ACHN (cell line): ENCODE measurements at places on chromosomes 3 and 15.

GRCh38 chr3:80142714-80143113 is 374.9 kb upstream of the ROBO1 start:
- DNase-seq = no peak

GRCh38 chr3:55955891-55956477 is 468.9 kb upstream of the WNT5A start:
- DNase-seq = no peak

GRCh38 chr3:38609386-38610111 is 39.9 kb downstream of the SCN5A start:
- no peak for DNase-seq

DNA sequence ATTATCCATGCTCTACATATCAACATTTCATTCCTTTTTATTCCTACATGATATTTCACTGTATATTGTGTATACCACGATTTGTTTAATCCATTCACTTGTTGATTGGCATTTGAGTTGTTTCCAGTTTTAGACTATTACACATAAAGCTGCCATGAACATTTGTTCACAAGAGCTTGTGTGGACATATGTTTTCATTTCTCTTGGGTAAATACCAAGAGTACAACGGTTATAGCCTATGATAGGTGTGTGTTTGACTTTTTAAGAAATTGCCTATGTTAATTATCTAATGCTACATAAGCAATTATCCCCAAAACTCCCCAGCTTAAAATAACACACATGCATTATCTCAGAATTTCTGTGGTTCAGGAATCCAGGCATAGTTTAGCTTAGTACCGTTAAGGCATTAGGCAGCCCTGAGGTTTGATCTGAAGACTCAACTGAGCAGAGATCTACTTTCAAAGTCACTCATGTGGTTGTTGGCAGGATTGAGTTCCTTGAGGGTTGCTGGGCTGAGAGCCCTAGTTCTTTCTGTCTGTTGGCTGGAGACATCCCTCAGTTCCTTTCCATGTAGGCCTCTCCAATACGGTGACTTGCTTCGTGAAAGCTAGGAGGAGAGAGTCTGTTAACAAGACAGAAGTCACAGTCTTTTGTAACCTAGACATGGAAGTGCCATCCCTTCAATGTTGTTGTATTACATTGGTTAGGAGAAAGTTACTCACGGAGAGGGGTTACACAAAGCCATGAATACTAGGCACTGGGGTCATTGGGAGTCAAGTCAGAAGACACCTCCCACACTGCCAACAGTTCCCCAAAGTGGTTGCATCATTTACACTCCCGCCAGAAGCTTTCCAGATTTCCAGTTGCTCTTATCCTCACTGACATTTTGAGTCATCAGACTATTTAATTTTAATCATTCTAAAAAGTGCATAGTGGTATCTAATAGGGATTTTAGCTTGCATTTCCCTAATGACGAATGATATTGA is 21.0 kb upstream of the PCSK6 start:
- no peak for DNase-seq

- DNase-seq = no peak
Observed at GRCh38 chr15:91488452-91488851, 365.1 kb upstream of the SLCO3A1 start.

GRCh38 chr15:62618846-62619504 is 423.6 kb upstream of the TPM1 start:
- DNase-seq = no peak

GRCh38 chr15:83436513-83437158 is 10.5 kb upstream of the SH3GL3 start:
- peak; percentile 62 for DNase-seq

DNA sequence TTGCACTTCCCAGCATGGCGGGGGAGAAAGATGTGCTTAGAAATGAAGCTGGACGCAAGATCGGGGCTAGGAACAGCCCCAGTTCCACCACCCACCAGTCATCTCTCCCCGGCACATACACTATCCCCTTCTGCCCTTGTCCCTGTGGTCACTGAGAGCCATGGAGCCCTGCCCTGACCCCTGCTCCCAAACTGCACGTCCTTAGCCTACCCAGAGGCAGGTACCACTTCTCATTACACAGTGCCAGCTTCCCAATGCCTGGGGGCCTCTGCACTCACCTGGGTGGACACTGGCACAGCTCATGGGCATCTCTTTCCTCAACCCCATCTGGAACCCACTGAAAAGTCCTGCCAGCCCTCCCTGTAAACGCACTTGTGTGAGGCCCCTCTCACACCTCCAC is 139.3 kb upstream of the PRR20G start:
- DNase-seq = no peak

DNA sequence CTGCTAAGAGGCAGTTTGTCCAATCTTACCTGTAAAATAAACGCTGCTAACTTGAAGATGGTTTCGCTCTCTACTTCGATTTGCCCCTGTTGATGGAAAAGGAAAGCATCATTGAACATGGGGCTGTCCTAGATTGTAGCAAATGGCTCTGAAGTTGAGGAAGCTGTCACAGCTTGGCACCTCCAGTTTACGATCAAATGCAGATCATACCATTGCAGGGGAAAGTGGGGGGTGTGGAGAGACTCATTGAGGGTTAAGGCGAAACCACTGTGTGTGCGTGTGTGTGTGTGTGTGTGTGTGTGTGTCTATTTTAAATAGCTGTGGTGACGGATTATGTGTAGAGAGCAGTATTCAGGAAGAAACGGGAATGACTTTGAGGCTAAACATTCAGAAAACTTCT is 127.6 kb upstream of the LMOD3 start:
- peak; percentile 93 for DNase-seq

- DNase-seq = no peak
Observed at GRCh38 chr15:70617911-70618287, 145.5 kb downstream of the UACA start.

GRCh38 chr15:80415358-80415670 is 11.1 kb downstream of the ARNT2 start:
- DNase-seq = no peak

DNA sequence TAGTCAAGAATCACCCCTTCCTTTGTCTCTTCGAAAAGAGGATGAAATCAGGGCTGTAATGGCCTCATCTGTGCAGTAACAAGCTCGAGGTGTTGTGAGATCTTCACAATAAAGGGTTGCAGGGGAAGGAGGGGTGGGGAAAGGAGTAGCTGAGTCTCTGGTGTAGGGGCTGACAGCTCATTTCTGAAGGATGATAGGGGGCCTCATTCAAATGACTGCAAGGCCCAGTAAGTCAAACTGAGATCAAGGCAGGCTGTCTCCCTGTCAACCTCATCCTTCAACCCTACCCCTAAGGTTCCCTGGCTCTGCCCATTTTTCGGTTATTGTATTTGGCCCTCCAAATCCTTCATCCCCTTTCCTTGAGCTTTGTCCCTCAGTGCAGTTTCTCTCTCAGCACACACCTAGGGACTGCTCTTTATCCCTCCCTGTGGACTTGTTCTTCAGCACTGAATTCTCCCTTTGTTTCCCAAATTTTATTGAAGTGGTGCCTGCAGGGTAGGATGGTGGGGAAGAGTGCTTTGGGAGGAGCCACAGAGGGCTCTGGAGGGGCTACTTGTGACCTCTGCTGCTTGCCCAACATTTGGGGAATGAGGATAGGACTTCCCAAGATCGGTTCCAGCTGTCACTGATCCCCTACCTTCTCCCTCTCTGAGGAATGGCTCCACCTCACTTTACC is 38.1 kb downstream of the ZNF589 start:
- DNase-seq = no peak

- DNase-seq = no peak
Observed at GRCh38 chr15:95284492-95284891, 1046.0 kb upstream of the NR2F2 start.

DNA sequence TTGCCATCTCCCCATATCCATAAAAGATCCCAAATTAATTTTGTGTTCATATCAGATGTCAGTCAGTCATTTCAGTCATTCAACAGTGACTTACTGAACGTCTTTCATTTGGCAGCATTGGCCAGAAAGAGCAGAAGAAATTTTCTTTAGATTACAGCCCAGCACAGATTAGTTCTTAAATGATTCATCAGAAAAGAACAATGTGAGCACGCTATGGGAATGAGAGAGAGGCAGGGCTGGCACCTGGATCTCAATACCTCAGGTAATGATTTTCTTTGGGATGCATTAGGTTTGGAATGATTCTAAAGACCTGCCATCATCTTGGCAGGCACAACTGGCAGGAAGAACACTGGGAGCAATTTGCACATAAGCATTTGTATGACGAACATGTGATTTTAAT is 41.6 kb downstream of the FBN1 start:
- no peak for DNase-seq

- no peak for DNase-seq
Observed at GRCh38 chr3:132694991-132695390, 27.2 kb downstream of the NPHP3 start.

GRCh38 chr15:37618353-37618752 is 316.1 kb upstream of the TMCO5A start:
- DNase-seq = no peak

- no peak for DNase-seq
Observed at GRCh38 chr3:35645189-35645588, 5.9 kb downstream of the ARPP21 start.

- no peak for DNase-seq
Observed at GRCh38 chr15:25251700-25252390, 187.0 kb downstream of the UBE3A start.

DNA sequence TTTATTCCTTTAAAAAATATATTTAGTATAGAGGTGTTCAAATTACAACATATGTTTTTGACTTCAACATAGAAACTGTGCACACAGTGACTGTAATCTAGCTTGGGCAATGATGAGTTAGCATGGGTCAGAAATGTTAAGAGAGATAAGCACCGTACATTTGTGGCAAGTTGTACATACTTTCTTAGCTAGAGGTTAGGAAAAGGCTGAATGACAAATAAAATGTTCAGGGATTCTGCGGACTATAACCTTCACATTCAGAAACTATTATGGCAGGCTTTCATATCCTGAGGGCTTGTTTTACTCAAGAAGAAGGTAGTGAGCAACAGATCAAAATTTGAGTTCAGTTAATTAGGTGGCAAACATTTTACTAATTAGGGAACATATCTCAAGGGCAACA is 379.7 kb upstream of the EPHA6 start:
- no peak for DNase-seq

- DNase-seq = no peak
Observed at GRCh38 chr3:17070161-17070959, 185.6 kb downstream of the PLCL2 start.

DNA sequence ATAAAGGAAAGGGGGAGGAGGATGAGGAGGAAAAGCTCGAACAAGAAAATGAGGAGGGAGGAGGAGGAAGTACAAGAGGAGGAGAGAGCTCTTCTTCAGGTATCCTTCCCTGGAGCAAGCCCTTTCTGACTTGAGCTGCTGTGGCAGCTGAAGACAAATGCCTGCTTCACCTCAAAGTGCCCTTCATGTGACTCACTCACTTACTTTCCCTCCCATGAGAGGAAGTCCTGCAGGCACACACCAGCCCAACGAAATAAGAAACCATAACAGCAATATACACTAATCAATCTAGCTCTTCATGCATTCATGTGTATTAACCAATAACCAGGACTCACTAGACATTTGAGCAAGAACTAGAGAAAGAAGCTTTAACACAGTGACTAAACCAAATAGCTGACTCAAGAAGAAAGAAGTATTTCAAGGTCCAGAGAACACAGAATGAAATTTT is 251.9 kb downstream of the IGSF11 start:
- DNase-seq = no peak

DNA sequence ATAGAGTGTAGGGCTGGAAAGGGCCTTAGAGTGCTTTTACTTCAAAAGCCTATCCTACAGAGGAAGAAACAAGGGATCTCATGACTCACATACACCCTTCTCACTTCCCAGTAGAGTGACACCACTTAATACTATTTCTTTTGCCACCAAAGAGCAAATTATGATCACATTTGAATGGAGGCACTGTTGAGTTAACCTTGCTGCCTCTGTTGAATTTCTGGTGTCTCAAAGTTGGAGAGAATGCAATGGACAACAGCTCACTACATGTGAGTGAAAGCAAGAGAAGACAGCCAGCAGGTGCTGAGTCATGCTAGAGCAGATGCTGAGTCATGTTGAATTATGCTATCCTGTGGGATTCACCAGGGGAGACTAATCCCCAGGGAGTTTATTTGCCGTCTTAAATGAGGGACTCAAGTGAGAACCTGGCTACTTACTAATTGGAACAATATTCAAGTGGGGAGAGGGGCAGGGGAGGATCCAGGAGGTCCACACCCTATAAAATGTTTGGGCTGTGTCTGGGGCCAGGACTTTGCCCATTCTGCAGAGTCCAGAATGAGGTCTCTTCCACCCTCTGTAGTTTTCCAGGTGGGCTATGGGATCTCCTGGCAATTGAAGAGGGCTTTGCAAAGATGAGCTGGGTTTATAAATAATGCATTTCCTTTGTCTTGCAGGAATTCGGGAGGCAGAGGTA is 35.8 kb downstream of the ST8SIA2 start:
- peak; percentile 55 for DNase-seq

DNA sequence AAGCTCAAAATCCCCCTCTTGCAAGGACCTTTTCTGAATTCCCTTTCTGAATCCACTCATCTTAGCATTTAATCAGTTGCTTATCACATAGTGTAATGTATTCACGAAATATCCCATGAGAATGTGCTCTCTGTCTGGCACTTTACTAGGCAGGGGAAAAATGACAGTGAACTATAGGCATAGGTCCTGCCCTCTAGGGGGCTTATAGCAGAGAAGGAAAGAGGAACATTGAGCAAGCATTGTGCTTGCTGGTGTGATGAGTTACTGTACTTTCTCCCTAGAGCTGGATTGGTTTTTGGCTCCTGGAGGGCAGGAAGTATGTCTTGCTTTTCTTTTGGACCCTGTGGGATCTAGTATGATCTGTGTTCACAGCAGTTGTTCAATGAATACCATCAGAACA is 26.5 kb downstream of the DUOX2 start:
- DNase-seq = no peak

- no peak for DNase-seq
Observed at GRCh38 chr3:126293370-126294082, 63.7 kb downstream of the KLF15 start.

DNA sequence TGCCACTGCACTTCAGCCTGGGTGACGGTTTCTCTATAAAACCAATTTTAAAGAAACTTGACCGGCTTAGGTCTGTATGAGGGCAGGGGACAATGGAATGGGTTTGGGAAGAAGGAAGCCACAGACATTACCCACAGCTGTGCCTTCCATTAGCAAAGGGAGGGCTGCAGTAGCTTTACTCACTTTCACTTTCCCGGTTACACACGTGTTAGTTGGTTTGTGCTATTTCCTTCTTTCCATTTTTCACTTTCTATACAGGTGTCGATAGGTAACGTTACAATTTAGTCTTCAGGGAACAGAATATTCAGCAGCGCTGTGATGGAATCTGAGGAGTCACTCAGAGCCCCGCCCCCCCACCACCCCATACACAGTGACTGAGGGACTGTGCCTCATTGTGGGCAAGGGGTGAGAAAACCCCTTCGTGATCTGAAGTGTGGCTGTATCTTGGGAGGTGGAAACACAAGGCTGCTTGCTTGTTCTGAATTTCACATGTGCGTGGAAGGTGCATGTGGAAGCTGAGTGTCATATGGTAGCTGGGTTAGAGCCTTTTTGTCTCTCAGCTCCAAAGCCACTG is 44.8 kb upstream of the RPL32 start:
- DNase-seq = no peak
